ENCODE measurements at places on chromosomes 7 and 10.

DNA sequence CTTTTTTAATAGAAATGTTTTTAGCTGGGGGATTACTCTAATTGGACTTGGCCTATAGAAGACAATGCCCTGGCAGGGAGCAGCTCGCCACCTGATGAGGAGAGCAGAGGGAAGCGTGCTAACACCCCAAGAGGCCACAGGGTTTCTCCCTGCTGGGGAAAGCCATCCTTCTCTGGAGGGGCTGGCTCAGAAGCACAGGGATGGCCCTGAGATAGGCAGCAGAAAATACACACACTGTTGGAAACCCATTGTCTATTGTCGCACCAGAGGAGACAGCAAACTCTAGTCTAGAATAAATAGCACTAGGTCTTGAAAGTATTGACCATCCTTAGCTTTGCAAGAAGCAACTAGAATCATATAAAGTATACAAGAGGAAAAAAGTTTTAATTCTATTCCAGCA lies 5.4 kb downstream of the COBL start:
- DNase-seq: no peak

DNA sequence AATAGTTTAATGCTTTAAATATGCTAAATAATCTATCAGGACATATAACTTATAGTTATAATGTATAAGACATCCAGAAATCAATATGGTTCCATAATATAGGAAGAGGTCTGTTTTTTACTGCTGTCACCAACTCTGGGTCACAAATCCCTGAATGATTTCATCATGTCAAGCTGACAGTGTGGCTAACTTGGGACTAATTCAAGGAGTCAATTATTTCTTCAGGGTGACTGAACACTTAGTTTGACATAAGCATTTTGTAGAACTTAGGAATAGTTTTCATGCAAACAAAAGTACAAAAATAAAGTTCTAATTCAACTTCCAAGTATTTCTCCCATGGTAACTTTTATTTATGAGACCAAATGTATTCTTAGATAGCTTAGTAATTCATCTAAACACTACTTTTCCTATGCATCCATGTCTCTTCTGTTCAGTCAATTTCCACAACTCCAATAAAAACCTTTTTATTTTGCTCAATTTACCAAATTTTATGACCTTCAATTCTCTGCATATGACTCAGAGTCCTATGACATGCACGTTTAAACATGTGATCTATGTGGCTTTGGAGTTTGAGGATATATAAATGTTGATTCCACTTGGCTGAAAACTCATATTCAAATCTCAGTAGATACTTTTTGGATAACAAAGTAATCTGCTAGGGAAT lies 40.3 kb upstream of the GNAT3 start:
- no peak for DNase-seq

DNA sequence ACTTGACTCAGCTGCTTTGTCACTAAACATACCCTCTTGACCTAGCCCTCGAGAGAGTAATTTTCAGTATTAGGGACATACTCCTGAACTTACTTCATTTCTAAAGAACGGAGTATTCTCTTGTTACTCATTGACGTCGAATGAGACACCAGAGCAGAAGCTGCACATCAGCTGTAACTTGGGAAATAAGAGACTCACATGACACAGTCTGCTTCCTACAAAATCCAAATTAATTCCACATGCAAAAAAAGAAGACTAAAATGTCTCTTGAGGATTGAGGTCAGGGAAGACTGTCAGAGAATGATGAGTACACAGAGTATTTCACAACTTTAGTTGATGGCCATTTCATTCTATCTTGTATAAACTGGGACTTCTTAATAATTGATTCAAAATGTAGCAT lies 114.7 kb upstream of the EGFR start:
- DNase-seq: no peak

DNA sequence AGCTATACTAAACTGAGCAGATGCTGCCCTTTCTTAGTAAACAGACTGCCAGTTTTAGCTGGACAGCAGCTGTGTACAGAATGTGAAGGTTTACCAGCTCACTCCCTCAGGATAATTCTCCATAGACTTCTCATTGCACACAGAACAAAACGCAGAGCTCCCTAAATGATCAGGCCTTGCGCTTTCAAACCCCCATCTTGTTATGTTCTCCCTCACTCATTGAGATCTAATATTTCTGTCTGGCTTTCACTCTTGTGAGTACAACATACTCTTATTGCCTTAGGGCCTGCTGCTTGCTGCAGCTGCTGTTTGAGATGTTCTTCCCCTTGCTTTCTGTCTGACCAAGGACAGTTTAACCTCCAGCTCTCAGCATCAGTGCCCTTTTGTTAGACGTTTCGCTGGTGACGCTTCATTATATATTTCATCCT lies 17.3 kb downstream of the VWDE start:
- no peak for DNase-seq

DNA sequence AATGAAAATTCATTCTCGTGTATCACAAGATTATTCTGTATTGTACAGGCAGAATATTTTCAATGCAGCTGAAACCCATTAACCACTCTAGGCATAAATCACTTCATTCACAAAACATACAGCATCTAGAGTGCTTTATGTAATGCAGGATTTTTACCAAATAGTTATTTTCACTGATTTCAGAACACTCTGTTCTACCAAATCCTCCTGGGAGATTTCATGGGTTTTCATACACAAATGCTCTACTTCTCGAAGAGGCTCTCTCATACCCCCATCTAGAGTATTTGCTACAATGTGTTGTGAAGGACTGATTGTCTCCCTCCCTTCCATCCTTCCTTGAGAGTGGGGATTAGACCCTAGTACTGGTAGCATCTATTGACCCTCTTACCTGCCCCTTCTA lies 209.2 kb upstream of the LRRN3 start:
- no peak for DNase-seq

DNA sequence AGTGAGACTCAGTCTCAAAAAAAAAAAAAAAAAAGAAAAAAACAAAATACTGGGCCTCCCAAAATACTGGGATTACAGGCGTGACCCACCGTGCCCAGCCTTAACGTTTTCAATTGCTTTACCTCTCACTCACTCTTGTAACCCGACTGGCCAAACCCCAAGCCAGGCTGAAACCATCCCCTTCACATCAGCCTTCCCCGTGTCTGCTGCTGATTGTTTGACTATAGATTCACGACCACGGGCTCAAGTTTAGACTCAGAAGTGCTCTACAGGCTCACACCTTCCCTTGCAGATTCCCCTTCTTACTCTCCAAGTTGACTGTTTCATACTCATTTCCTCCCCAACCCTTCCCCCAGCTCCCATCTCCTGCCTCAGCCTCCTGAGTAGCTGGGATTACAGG lies 22.3 kb downstream of the TYW1 start:
- DNase-seq: peak; percentile 18

All from activated CD4-positive, alpha-beta T cell treated with anti-CD3 and anti-CD28 coated beads for 36 hours (primary cell).